ENCODE measurements at places on chromosomes 3 and 15. TPM values are rescaled to one million over a fixed set of nuclear protein-coding genes. Genes with fewer than 3 reads are reported as not detected.

Gene MESP1
- total RNA-seq: 1.6 TPM

Gene DLEC1
- 1.4 TPM for total RNA-seq

Gene UBAP1L
- total RNA-seq: 5.3 TPM

Gene ANKRD34C
- total RNA-seq: not detected

Gene SLC9A9
- total RNA-seq: 13.8 TPM

Gene MAPK6
- 23.4 TPM for total RNA-seq

Gene CIB1
- 75.4 TPM for total RNA-seq

Gene GYG1
- total RNA-seq: 32.6 TPM

Gene FYTTD1
- total RNA-seq: 35.7 TPM

Gene SATB1
- total RNA-seq: 323 TPM

Gene TRIM71
- total RNA-seq: not detected

Gene CP
- not detected for total RNA-seq

Gene ASB14
- total RNA-seq: not detected

Data from activated CD4-positive, alpha-beta T cell treated with anti-CD3 and anti-CD28 coated beads, Interleukin-2, amount 10 ng/mL, durations not matched to agents 7 days and 5 days (primary cell).